EL (cell line): ENCODE measurements at places on chromosomes 4 and X.
A peak's percentile ranks its signal among the peaks of the same experiment; 100 is the strongest.

GRCh38 chr4:73486497-73486896, 5.0 kb downstream of the AFM start:
- DNase-seq, result no peak

DNA sequence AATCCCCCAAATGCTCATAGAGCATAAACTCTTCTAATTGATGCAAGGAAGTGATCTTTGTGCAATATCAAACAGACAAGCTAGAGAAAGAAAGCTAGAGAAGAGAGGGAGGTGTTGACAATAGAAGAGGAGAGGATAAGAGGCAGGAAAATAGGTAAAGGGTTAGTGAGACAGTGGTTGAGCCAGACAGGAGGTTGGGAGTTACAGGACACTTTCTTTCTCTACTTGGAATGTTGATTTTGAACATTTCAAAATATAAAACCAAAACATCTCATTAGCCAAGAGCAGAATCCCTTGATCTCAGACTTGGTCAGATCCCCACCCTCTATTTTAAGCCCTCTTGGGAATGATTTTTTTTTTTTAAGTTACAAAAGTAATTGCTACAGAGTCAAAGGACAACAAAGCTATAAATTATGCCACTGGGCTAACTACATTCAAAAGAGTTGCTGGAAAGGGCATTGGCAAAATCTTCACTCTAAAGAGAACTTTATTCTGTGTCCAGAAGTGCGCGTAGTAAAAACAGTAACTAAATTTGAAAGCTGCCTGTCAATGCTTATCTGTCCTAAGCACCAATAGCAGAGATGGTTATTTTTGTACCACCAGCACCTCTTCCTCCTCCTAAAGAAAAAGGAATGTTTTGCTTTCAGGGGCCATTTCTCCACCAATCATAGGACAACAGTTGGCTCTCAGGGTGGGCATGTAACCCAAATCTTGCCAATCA, 133.8 kb downstream of the PDGFC start:
- no peak for DNase-seq

DNA sequence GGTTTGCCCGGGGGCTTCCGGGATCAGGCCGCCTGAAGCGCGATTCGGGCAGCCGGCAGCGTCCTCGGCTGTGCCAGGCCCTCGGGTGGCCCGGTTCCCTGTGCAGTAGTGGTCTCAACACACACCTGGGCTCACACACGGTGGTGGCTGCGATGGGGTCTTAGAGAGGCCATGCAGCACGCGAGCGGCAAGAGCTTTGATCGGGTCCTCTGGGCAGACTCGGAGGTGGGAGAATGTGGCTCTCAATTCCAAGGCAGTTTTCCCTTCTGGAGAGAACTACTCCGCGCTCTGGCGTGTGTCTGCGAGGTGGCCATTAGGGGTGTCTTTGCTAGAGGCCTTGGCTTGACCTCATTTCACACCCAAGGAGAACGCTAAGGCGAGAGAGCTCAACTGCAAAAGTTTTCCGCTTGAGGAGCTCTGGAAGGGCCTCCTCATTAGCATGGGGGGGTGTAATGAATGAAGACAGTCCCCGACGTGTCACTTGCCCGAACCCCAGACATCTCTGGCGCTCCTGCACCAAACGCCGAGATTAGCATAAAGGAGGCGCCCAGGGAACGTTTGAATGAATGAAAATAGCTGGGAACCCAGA, 771 bp upstream of the RBPJ start:
- no peak for DNase-seq

DNA sequence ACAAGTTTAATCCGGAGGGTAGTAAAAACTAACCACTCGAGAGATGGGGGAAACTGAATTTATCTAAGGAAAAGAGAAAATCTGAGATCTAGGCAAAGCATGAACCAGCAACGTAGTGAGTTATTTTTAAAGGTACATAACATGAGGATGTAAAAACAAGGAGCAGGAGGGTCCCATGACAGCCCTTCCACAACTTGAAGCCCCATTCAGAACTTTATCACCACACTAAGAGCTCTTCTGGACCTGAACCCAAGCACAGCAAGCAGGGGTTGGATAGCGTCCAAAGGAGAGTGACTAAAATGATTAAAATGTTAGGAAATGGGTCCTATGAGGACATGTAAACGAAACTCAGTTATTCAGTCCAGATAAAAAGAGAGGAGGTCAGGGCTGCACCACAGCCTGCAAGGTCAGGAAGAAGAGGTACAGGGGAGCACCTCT, 16.2 kb downstream of the SH3RF1 start:
- peak; percentile 90 for DNase-seq

DNA sequence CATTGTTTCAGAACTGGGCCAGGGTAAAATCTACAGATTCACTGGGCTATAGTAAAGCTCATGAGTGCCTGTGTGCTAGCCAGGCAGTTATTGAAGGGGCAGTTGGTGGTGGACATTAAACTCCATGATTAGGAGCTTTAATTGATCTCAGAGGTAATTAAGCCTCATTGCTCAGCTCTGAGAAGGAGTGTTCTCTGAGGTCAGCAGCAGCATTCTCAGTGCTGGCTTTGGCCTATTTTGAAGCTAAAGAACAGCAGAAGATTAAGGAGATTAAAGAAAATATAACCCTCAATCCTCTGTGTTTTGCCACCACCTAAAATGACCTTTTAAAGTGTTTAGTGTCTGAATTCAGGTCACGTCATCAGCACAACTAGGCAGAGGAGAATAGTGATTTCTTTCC, 42.5 kb downstream of the EGF start:
- DNase-seq, result no peak

- no peak for DNase-seq
These were observed 290.1 kb upstream of the BMP3 start for GRCh38 chr4:80740375-80740774.
